Esophagus squamous epithelium (tissue), 5 donors: ENCODE measurements at places on chromosomes 7 and 10.

DNA sequence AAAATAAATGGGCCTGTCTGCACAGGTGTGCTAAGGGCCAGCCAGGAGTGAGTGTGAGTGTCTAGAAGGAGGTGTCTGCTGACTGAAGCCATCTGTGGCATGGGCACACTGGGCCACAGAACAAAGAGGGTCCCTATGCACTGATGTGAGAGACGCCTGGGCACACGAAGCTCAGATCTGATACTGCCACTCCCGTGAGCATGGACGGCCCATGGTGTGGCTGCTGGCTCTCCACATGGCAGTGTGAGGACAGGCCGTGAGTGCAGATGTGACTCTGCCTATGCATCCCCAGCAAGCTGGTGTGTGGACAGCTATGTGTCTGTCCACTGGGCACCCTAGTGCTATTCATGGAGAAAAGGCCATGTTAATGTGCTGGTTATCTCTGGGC is 12.8 kb upstream of the MYL7 start:
- DNase-seq, result no peak

- DNase-seq, result no peak
Observed at GRCh38 chr10:23505797-23506465, 67.1 kb downstream of the OTUD1 start.

- DNase-seq, result no peak
Observed at GRCh38 chr7:104206841-104207240, 972 bp downstream of the ORC5 start.

DNA sequence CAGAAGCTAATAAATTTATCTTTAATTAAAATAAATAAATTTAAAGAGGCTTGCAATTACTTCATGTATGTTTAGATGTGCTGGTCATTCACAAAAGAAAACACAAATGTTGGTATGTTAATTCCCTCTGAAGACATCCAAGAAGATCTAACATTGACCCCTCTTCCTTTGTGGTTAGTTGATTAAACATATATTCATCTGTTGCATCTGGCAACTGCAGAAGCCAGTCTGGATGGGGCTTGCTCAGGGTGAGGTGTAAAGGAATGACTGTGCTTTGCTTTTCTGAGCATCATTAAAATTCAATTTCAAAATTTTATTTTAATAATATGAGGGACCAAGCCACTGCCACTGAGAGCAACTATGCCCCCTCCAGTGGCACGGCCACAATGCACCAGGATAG is 36.4 kb upstream of the FERD3L start:
- no peak for DNase-seq

DNA sequence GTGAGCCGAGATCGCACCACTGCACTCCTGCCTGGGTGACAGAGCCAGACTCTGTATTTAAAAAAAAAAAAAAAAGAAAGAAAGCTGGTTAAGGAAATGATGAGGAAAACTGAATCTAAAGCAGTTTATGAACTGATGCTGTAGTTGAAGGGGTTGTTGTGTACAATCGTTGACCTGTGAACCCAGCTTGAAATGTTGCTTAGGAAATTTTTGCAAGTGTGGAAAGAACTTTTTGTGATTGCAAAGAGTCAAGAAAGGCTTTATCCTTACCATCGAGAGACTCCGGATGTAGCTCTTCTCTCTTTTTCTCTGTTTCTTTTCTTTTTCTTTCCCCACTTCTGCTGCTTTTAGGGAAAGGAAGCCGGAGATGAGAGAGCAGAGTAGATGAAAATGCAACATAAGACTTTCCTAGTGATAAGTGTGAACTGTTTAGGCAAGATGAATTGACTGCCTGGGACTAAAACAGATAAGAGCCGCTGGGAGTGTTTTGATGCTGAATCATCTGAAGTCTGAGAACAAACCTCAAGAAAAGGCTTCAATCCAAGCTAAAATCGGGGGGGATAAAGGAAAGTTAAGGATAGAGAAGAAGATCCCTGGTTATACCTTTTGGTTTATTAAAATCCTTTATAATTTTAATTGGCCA is 69.0 kb downstream of the TAF3 start:
- DNase-seq, result no peak

DNA sequence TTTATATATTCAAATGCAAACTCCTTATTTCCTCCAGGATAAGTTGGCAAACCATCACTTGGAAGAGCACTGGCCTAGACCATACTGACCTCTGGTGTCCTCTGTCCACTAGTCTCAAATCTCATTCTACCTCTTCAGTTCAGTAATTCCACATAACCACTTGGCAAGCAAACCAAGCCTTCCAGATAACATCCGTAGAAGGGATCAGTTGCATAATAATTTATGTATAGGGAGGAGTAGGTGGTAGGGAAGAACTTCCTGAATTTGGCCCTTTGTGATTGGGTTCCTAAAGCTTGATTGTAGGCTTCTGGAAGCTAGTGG is 55.0 kb downstream of the WAC start:
- no peak for DNase-seq

GRCh38 chr7:68474661-68475216 is 1123.5 kb upstream of the AUTS2 start:
- DNase-seq, result no peak

DNA sequence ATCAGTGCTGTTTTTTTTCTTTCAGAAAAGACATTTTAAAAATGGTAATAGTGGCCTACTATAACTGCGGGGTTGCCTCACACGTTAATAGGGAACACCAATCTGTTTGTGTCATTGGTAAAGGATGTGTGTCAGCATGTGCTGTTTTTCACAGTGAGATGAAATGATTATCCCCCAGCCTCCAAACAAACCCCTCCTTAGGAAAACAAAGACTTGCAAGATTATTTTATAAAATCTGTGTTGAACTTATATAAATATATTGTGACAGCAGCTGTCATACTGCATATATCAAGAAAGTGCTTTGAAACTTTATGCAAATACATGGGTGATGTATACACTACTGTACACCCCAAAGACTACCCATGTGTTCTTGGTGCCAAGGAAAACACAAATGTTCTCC is 125.8 kb downstream of the BMPER start:
- no peak for DNase-seq

- DNase-seq, result no peak
Observed at GRCh38 chr7:144023171-144023827, 23.2 kb downstream of the OR6B1 start.

DNA sequence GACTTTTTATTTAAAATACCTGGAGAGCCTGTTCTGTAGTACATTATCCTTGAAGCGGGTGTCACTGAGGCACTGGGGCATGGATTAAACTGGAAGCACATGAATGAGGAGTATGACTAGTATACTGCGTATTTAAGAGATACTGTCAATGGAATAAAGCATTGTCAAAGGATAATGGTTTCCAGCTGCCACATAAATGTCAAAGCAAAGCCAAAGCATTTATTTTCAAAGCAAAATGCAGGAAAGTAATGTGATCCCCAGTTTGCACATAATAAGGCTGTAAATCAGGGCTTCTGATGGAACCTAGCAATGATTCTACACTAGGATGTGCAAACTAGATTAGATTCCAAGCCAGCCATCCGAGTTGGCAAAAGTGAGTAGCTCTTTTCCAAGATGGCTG is 240.1 kb downstream of the POU6F2 start:
- no peak for DNase-seq

DNA sequence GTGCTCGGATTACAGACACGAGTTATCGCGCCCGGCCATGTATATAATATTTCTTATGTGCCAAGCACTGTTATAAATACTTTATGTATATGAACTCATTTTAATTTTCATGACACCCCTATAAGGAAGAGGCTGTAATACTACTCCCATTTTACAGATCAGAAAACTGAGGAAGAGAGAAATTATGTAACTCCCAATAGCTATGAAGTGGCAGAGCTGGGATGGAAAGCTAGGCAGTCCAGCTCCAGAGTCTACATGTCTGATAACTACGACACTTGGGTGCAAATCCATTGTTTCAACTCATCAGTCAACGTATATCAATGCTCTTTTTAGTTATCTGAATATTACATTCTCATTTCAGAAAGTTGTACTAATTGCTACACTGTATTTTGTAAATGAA is 17.0 kb downstream of the PDK4 start:
- DNase-seq, result no peak

DNA sequence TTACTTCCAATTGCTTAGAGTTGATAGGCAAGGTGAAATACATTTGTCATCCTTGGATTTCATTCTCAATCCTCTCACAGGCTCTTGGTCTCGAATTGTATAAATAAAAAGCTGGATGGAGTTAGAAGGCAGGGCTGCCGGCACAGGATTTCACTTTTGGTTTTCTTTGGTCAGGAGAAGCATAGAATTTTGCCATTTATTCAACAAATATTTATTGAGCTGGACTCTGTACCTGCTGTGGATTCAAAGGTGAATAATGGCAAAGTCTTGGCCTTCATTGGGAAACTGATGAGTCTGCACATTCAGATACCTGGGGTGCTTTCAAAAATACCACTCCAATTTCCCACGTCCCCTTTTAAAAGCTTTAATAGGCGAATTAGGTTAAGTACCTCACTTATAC is 49.7 kb downstream of the PDK4 start:
- DNase-seq, result no peak

GRCh38 chr7:138900035-138900828 is 81.0 kb downstream of the KIAA1549 start:
- no peak for DNase-seq

GRCh38 chr7:100895956-100896731 is 456 bp upstream of the ACHE start:
- DNase-seq, result no peak

DNA sequence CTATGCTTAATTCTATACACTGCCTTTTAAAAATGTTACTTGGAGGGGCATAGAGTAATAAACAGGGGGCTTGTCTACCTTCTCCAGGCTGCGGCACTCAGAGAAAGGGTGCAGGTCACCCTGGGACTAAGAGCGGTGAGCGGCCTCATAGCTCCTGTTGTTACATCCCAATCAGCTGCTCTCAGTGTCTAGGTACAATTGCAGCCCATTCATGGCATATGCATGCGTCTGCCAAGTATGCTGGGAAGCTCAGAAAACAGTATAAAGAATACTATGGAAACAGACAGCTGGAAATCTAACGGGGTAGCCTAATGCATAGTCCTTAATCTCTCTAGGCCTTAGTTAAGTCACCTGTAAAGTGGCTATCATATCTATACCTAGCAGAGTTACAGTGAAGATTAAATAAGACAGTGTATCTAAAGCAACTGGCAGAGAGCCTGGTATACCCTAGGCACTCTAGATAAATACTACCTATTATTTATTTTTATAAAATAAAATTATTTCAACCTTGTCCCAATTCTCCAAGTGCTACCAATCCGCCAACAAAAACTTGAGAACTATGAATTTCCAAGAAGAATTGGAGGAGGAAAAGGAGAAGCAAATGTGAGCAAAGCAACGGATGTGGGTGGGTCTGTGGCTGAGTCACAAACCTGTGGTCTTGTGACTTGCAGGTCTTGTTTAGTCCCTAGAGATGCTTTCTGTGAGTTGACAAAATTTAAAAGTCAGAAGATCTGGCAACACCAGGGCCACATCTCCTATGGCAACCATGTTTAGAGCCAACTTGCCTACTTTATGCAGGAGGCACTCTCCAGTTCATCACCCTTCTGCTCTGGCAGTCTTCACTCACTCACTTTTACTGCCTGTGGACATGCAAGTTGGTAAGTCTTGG is 183.0 kb downstream of the RAPGEF5 start:
- DNase-seq, result no peak

DNA sequence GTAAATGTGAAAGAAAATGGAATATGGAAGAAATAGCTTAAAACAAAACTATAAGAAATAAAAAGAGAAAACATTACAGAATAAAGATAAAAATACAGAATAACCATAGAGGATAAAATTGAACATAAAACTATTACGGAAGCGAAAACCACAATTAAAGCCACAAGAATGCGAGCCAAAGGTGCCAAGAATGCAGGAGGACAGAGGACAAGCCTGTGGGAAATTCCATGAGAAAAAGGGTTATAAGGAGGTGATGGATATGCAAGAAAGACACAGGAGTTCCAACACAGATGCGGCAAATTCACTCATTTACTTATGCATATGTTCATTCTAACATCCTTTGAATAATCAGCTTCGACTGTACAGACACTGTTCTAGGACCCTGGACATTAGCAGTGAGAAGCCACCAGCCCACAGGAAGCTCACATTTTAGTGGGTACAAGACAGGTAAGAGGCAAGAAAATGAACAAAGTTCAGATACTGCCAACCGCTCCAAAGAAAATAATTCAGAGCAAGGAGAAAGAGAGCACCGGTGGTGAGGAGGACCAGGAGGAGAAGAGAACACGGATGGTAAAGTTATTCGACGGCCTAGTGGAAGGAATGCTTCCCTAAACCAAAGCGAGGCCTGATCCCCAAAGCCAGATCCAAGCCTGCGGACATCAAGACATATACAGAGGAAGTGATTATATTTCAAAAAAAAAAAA is 213.7 kb upstream of the MGMT start:
- DNase-seq, result no peak

DNA sequence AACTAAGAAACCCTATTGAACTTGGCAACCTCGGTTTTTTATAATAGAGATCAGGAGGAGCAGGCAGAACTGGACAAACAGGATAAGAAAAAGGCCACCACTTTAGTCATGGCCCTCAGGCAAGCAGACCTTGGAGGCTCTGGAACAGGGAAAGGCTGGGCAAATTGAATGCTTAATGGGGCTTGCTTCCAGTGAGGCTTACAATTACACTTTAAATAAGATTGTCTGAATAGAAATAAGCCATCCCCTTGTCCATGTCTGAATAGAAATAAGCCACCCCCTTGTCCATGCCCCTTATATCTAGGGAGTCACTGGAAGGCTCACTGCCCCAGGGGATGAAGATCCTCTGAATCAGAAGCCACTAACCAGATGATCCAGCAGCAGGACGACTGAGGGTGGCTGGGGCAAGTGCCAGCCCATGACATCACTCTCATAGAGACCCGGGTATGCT is 40.6 kb downstream of the AKR1B15 start:
- DNase-seq, result no peak

GRCh38 chr7:6166443-6166891 is 106.0 kb downstream of the CYTH3 start:
- DNase-seq, result no peak

GRCh38 chr10:100986952-100987684 is at the start of the genes MRPL43 and TWNK:
Gene MRPL43 (minus strand): TSS chr10:100987497. CDS start chr10:100987443, 54 bp downstream.
Gene TWNK (plus strand): TSS chr10:100987543. CDS start chr10:100988211, 668 bp downstream.
- DNase-seq, result no peak

DNA sequence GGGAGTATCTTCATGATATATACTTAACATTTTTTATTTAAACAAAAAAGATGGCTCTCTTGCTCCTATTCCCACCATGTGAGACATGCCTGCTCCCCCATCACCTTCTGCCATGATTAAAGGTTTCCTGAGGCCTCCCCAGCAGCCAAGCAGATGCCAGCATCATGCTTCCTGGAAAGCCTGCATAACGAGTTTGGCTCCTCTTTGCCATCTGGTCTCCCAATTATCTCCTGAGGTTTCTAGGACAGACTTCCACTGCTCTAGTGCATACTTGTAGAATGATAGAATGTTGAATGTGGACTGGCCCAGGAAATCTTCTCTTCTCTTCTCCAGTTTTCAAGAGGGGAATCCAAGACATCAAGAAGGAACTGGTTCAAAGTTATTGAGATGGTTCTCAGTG is 45.9 kb upstream of the ELAPOR2 start:
- no peak for DNase-seq
